CD8-positive, alpha-beta memory T cell (primary cell): ENCODE measurements at places on chromosomes 7 and 10.

DNA sequence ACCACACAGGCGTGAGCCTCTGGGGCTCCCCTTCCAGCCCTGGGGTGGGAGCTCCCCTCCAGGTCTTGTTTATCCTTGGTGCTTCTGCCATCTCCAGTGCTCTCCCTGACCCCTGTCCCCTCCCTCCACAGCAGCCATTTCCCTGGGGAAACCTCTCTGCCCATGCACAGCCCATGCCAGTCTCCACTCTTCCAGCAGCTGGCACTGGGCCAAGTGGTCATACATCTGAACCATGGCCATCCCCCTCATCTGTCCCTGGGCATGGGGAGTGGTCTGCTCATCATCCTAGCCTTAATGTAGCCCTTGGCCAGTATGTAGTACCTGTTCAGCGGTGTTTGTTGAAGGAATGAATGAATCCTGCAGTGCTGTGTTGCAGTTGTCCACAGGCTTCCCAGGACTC lies 172.4 kb upstream of the ZNF32 start:
- no peak for DNase-seq

- no peak for DNase-seq
Observed at GRCh38 chr10:73889014-73889413, 14.7 kb upstream of the CAMK2G start.

- no peak for DNase-seq
Observed at GRCh38 chr10:127945341-127945758, 38.4 kb downstream of the PTPRE start.

DNA sequence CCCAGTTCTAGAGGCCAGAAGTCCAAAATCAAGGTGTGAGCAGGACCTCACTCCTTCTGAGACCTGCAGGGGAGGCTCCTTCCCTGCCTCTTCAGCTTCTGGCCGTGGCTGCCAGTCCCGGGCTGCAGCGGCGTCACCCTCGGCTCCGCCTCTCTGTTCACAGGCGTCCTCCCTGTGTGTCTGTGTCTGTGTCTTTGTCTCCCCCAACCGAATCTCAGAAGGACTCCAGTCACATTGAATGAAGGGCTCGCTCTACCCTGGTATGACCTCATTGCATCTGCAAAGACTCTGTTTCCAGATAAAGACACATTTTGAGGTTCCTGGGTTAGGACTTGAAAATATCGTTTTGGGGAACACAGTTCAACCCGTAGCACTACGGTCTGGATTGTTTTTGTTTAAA lies 33.1 kb upstream of the GALNT11 start:
- peak; percentile 61 for DNase-seq

GRCh38 chr7:123944395-123944794 lies 19.4 kb downstream of the SPAM1 start:
- DNase-seq: no peak

GRCh38 chr7:34091321-34091917 lies 186.1 kb downstream of the BMPER start:
- DNase-seq: no peak

DNA sequence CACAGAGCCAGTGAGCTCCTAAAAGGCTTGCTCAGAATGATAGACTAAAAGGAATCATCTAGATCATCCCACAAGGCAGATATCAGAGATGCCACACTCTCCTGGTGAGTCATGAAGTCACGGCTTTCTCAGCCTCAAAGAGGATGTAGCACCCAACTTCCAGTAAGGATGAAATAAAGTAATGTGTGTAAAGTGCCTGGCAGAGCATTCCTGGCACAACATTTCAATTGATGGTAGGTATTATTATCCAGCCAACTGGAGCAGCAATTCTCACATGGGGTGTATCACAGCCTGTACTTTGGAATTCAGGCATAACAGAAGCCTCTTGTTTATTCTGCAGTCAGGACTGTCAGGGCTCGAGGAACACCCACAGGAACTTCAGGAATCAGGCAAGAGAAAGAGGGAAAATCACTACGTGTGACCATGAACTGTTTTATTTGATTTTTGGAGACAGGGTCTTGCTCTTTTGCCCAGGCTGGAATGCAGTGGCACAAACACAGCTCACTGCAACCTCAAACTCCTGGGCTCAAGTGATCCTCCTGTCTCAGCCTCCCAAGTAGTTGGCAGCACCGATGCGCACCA lies 5.3 kb upstream of the NAT16 start:
- no peak for DNase-seq

GRCh38 chr7:118502235-118502634 lies 277.7 kb downstream of the ANKRD7 start:
- DNase-seq: no peak
